Anterior cingulate cortex (tissue), 58 donors: ENCODE measurements at places on chromosomes 5 and 9.

- no peak for DNase-seq
Observed at GRCh38 chr5:180299526-180299925, 7.6 kb upstream of the MAPK9 start.

GRCh38 chr5:139061856-139062255, 136.3 kb downstream of the SIL1 start:
- no peak for DNase-seq

DNA sequence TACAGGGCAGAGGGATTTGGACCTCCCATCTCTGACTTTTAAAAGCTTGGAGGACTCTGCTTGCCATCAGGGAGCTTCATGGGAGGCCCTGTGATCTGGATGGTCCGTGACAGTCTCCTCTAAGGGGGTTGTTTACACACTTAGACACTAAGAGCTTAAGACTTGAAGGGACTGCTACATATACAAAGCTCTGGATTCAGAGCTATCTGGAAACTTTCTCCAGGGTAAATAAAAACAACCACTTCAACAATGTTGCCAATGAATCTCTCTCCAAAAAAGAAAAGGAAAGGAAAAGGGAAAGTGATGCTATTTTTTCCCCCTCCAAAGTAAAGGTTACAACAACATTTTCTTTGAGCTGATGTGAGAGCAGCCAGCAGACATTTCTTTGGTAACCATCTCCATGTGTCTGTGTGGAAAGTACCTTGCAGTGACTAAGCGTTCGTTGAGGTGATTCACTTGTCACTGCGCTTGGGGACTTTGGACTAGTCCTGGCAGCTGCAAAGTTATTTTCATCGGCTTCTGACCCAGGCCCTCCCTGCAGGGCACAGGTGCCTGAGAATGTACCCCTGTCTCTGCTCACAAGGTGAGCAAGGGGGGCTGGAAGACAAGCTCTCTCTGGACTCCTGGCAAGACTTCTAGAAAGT, 262.1 kb upstream of the KLF4 start:
- no peak for DNase-seq

- DNase-seq: no peak
Observed at GRCh38 chr5:176542596-176543427, 5.6 kb upstream of the RNF44 start.

DNA sequence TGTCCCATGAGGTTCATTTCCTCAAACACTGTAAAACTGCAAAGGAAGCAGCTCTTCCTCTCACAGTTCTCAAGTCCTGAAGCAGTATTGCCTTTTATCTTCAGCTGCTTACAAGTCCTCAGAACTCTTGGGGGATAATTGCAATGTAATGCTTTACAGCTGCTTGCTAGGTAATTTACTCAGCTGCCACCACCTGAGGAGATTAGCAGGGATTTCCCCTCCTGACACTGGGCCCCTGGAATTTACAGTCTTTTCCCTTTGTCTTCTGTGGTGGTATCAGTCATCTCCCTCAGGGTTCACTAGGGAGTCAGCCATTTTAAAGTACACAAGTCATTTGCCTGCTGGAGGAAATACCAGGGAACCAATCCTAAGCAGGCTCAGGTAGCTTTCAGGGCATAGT, 754.3 kb upstream of the GRAMD2B start:
- DNase-seq: no peak

GRCh38 chr5:179188636-179189035, 128.5 kb downstream of the ZNF354C start:
- no peak for DNase-seq

GRCh38 chr9:124004593-124004992, 7.0 kb upstream of the LHX2 start:
- DNase-seq: no peak

- DNase-seq: no peak
Observed at GRCh38 chr5:151238303-151238741, 14.4 kb upstream of the CCDC69 start.

GRCh38 chr9:101566904-101567724, 27.7 kb downstream of the PPP3R2 start:
- no peak for DNase-seq

DNA sequence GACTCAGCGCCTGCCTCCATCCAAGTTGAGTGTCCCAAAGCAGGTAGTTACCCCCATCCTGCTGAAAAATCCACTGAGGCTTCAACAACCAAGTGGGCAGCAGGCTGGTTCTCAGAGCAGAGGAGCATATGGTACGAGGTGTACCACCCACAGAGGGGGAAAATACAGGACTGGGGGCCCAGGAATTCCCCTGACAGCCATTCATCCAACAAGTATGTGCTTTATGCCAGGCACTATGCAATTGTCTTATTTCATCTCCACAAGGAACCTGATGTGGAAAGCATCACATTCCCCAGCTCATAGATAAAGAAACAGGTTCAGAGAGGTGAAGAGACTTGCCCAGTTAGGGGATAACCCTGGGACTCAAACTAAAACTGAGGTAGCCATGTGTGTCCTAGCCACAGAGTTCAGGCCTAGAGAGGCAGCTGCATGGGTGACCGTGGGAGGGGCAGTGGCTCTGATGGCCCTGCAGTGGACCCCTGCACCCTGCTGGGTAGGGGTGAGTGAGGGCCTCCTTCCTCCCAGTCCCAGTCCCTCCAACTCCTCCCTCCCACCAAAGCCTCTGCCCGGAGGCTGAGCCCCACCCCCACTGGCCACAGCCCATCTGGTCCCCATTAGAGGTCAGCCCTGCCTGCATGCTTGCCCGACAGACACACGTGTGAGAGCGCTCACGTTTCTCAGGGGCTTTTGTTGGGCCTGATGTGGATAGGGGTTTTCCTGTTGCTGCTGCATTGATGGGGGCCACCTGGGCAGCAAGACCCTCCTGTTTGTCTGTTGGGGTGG, 11.5 kb downstream of the PDLIM4 start:
- DNase-seq: no peak

GRCh38 chr5:171272996-171273970, 35.8 kb upstream of the TLX3 start:
- DNase-seq: no peak

DNA sequence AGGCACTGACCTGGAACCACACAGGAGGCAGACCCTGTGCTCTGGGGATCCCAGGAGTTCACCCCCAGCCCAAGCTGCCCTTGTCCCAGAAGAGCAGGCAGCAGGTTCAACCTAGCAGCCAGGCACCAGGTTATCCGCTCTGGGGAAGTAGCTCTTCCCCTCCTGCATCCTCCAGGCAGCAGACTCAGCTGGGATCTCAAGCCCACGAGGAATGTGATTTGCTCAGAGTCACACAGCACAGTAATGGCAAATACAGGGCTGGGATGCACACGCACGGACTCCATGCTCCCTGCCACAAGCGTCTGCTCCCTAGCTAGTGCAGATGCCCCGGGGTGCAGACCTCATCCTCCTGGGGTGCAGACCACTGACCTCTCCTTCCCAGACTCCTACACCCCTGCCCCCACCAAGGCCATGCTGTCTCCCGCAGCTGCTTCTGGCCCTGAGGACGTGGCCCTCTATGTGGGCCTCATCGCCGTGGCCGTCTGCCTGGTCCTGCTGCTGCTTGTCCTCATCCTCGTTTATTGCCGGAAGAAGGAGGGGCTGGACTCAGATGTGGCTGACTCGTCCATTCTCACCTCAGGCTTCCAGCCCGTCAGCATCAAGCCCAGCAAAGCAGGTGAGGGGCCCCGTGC, 25.5 kb downstream of the HK3 start:
- no peak for DNase-seq

GRCh38 chr5:175856408-175857100, 14.8 kb upstream of the CPLX2 start:
- no peak for DNase-seq

DNA sequence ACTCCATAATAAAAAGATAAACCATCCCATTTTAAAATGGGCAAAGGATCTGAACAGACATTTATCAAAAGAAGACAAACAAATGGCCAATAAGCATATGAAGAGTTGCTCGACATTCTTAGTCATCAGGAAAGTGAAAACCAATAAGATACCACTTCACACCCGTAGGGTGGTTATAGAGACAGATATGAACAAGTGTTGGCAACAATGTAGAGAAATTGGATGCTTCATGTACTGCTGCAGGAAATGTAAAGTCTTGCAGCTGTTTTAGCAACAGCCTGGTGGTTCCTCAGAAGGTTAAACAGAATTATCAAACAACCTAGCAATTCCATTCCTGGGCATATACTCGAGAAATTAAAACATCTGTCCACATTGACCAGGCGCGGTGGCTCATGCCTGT, 42.5 kb downstream of the GTF3C4 start:
- DNase-seq: no peak

DNA sequence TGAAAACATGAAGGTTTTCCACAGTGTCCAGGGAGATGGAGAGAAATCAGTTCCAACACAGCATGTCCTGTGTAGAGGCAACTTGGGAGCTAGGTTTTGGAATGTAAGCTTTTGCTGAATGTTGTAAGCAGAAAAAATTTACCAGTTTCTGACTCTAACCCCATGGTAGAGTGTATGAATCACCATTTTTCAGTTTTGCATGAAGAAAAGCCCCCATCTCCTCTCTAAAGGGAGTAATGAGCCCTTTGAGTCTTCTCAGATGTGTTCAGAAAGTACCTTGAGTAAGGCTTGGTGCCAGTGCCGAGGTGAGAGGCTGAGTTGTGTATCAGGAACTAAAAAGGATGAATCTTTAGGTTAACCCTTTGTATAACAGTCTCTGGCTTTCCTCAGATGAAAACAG, 96.2 kb downstream of the ADRB2 start:
- no peak for DNase-seq

- no peak for DNase-seq
Observed at GRCh38 chr5:130555429-130555828, 609.6 kb downstream of the HINT1 start.
